SW480 (cell line): ENCODE measurements at places on chromosomes 5 and 9.

- no peak for DNase-seq
Observed at GRCh38 chr5:143396353-143396940, 7.0 kb downstream of the NR3C1 start.

DNA sequence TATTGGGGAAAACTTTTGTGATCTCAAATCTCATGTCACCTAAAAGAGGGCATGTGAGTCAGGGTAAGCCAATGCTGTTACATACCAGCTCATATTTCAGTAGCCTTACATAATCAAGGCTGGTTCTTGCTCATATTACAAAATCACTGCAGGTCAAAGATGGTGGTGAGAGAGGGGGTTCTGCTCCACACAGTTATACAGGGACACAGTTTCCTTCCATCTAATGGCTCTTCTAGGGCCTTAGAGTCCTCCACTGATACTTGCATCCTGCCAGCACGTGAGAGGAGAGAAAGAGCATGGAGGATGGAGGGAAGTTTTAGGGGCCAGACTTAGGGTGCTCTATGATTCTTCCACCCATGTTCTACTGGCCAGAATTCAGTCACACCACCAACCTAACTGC, 130.0 kb downstream of the LIFR start:
- no peak for DNase-seq

DNA sequence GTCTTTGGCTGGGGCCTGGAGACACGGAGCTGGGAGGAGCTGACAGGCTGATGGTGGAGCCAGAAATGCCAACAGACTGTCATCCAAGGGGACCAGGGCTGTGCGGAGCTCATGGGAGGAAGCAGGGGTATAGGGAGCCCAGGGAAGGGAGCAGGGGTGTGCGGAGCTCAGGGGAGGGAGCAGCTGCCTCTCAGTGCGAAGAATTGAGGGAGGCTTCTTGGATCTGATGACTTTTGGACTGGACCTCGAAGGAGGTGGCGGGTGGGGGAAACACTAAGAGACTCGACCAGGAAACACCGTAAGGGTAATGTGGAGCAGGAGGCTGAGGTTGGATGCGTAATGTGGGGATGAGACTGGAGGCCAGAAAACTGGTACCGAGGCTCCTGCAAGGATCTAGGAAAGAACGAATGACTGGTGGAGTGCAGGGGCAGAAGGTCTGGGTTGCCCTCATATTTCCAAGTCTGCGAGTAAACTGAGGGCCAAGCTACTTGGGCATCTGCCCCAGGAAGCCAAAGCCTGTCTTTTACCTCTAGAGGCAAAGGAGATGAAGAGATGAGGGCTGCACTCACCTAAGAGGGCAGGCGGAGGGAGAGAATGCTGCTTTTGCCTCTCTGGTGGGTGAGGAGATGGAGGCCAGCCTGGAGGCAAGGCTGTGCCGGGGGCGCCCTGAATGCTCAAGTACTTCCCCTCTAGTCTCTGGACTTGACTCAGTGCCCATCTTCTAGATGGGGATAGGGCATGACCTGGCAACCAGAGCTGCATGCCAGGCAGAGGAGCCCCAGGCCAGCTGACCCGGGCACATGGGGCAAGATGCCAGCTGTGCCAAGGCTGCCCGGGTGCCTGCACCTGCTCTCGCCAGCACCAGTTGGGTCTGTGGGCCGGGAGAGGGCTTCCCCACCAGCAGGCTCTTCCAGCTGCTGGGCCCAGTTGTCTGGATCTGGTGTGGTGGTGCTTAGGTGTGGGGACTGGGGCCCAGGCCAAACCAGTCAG, 2.3 kb downstream of the PTGS1 start:
- DNase-seq = no peak

GRCh38 chr5:126527892-126528291, 67.1 kb downstream of the ALDH7A1 start:
- DNase-seq = no peak

- DNase-seq = no peak
Observed at GRCh38 chr5:35228310-35228709, 2.0 kb downstream of the PRLR start.
